ENCODE measurements at places on chromosomes 3 and 15.

- DNase-seq = no peak
These were observed 58.4 kb downstream of the ARRDC4 start for GRCh38 chr15:98018761-98019351.

DNA sequence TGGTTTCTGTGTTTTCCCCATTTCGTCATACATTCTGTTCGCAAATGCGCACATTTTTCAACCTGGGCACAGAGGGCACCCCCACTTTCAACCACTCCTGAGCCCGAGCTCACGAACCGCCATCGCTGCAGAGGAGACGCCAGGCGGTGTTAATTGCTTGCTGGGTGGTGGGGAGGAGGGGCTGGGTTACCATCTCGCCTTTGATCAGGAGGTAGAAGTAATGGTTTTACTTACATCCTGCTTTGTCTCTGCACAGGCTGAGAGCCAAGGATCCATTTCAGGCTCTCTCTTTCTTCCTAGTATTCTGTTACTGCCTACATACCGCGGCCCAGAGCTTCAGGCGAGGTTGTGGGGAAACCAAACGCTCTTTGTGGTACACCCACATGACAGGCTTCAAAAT is 177.3 kb upstream of the WNT5A start:
- no peak for DNase-seq

DNA sequence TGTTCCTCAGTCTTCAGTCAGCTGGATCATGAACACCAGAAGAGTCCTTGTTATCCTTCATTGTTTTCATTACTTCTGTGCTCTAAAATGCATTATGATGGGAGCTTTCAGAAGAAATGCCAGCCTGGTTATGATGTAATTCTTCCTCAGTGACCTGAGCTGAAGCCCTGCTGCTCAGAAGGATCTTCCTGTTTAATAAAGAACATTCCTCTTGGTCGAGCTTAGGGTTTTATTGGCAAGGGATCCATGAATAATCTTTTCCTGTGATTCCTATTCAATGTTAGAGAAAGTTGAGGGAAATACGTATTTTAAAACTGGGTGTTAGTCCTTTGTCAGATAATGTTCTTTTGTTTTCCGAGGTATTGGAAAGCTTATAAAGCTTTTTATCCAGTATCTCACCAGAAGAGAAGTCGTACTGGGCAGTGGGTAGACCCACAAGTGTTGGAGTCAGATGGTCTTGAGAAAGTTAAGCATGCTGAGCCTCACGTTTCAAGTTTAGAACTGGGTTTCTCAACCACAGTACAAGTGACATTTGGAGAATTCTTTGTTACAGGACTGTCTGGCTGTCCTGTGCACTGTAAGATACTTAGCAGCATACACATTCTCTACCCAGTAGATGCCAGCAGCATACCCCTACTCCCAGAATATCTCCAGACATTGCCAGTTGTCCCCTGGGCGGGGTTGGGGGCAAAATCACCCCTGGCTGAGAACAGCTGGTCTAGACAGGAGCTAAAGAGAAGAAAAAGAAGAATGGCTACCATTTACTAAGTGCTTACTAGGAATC is 212.3 kb upstream of the BHLHE40 start:
- no peak for DNase-seq

DNA sequence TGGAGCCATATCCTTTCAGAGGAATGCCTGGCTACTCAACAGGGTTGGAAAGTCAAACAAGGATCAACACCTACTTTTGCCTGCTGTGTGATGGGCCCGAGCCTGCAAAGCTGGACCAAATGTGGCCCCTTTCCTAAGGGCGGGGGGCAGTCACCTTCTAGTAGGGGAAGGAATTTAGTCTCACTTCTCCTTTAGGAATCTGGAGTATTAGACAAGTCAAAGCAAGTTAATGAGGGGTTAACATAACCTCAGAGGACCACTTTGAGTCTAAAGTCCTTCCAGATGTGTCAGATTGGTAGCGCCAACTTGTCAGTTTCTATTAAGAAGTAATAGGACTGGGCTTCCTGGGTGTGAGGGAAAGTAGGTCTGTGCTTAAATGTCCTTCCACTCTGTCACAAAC is 6.8 kb downstream of the EXOSC7 start:
- DNase-seq = no peak

DNA sequence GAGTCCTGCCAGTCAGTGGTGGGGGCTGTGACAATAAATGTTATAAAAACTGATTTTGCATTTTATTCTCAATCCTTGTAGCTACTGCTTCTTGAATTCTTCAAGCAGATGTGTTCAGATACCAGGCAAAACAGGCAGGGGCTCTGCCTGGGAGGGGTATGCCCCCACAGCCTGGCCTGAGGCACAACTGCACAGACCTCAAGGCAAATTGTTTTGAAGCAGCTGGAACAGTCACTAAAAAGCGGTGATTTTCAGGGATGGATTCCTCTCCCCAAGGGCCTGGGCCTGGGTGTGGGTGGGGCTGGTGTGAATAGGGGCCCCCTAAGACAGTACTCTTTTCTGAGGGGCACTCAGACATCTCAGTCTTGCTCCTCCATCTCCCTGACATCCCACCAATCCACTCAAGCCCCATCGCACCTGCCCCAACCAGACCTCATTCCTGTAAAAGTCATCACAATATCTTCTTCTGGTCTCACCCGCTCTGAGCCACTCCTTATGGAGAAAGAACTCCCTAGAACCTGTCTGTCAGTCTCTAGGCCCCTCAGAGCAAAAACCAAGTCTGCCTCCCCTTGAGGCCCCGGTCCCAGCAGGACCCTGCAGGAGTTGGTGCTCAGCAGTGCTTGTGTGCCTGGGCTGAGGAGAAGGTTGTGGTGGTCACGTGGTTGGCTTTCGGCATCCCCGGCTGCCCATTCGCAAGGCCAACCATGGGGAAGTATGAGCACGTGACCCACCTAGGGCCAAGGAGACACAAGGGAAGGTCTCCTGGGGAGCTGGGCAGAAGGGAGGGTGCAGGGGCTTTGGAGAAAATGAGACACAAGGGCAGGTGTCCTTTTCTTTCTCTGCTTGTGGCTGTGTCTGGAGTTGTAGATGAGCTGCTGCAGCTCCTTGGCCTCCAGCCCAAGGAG is 2.9 kb upstream of the PSTPIP1 start:
- no peak for DNase-seq

All from fibroblast of lung (primary cell).